ENCODE measurements at places on chromosomes 5 and 9. TPM values are rescaled to one million over a fixed set of nuclear protein-coding genes. Genes with fewer than 3 reads are reported as not detected.

The HAPLN1 gene
- total RNA-seq, result 0.18 TPM

The IFNK gene
- total RNA-seq, result not detected

The TLX3 gene
- total RNA-seq, result not detected

The ZFP2 gene
- total RNA-seq, result 1.5 TPM

The KIAA0825 gene
- total RNA-seq, result 3.4 TPM

The EIF4E1B gene
- not detected for total RNA-seq

The GFRA3 gene
- total RNA-seq, result not detected

The SPINK4 gene
- not detected for total RNA-seq

The TRPM6 gene
- 0.27 TPM for total RNA-seq

The PCDHB8 gene
- 0.09 TPM for total RNA-seq

The FBN2 gene
- total RNA-seq, result 4.4 TPM

The FOXD4 gene
- not detected for total RNA-seq

The SLC25A2 gene
- 2.2 TPM for total RNA-seq

The SPATA31D4 gene
- not detected for total RNA-seq

The PCDHGA4 gene
- total RNA-seq, result 0.12 TPM

The SNCAIP gene
- total RNA-seq, result 1.4 TPM

The ZNF169 gene
- total RNA-seq, result 8.6 TPM

The SOHLH1 gene
- not detected for total RNA-seq

The CDX1 gene
- not detected for total RNA-seq

The LEAP2 gene
- total RNA-seq, result 0.30 TPM

The IFNW1 gene
- total RNA-seq, result not detected

The TMED7 gene
- total RNA-seq, result 72.7 TPM

The PCDHA11 gene
- total RNA-seq, result under 0.01 TPM

The RASGRF2 gene
- total RNA-seq, result 0.61 TPM

The ORM2 gene
- total RNA-seq, result not detected

The DNAJB5 gene
- 6.2 TPM for total RNA-seq

The NMUR2 gene
- total RNA-seq, result not detected

The NANS gene
- 67.2 TPM for total RNA-seq

The IL13 gene
- not detected for total RNA-seq

The ZNF366 gene
- total RNA-seq, result 2.1 TPM

The FBLL1 gene
- 0.18 TPM for total RNA-seq

The CTSL gene
- 44.1 TPM for total RNA-seq

The CD14 gene
- 58.1 TPM for total RNA-seq

The LRRTM2 gene
- 0.04 TPM for total RNA-seq

The FABP6 gene
- 7.2 TPM for total RNA-seq

The TPM2 gene
- 184 TPM for total RNA-seq

The DBH gene
- not detected for total RNA-seq

The PCDHGA12 gene
- total RNA-seq, result 2.6 TPM

The NOP16 gene
- total RNA-seq, result 38.0 TPM

The SPINK7 gene
- total RNA-seq, result 241 TPM

The BAAT gene
- not detected for total RNA-seq

The IL6ST gene
- 155 TPM for total RNA-seq

The MEIKIN gene
- total RNA-seq, result not detected

The TAF11L10 gene
- not detected for total RNA-seq

The ANKRD34B gene
- total RNA-seq, result not detected

The ENTPD8 gene
- total RNA-seq, result not detected

The PCDH1 gene
- 54.9 TPM for total RNA-seq

The TAF11L5 gene
- total RNA-seq, result not detected

The C5orf46 gene
- not detected for total RNA-seq

The FCN2 gene
- total RNA-seq, result not detected

The MYOT gene
- 4.8 TPM for total RNA-seq

The QRFP gene
- not detected for total RNA-seq

The UQCRQ gene
- total RNA-seq, result 232 TPM

The IL4 gene
- total RNA-seq, result not detected

The GFPT2 gene
- not detected for total RNA-seq
